COLO829 (cell line): ENCODE measurements at places on chromosomes 2 and 18.

- no peak for DNase-seq
These were observed 6.4 kb upstream of the SH3BP4 start for GRCh38 chr2:234945339-234945873.

DNA sequence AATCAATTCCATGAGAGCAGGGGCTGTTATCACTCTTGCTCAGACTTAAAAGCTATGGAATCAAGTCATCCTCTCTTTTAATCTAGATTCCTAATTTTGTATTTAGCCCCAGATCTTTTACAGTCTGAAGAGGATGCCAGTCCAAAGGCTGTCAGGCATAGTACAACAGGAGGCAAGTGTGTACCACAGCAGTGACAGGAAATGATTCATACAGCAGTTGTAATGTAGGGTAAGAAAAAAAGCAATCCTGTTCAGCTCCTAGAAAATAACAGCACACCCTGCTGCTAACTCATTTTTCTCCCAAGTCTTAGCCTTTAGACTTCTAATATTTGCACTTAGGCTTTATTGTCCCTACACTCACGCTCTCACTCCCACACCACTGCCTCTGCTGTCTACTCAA, 127.8 kb upstream of the SYT4 start:
- peak; percentile 2 for DNase-seq

DNA sequence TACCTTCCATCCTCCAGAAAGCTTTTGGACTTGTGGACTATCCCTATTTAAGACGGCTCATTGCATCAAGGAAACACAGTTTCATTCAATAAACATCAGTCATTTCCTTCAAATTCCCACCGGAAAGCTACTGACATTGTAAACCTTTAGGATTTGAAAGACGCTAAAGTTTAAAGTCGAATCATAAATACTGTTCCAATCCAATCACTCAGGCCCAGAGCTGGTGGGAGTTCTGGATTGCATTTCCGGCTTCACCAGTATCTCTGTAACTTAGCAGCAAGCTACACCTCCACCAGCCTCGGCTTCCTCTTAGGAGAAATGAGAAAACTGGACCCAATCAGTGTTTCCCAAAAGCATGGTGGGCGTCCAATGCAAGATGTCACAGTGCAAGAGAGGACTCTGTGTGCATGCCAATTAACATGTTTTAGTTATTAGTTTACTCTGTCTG, 1.6 kb downstream of the WDFY1 start:
- peak; percentile 78 for DNase-seq

- DNase-seq: no peak
These were observed 40.3 kb downstream of the CYB5A start for GRCh38 chr18:74251297-74252038.

GRCh38 chr2:158024288-158024898, 77.3 kb upstream of the UPP2 start:
- peak; percentile 37 for DNase-seq

- no peak for DNase-seq
These were observed 305.4 kb upstream of the RAB6C start for GRCh38 chr2:129673847-129674711.

- DNase-seq: no peak
These were observed 24.3 kb downstream of the DSC2 start for GRCh38 chr18:31077878-31078277.

- DNase-seq: no peak
These were observed 182.7 kb upstream of the GLI2 start for GRCh38 chr2:120552800-120553481.

GRCh38 chr18:53944721-53945120, 279.7 kb downstream of the MBD2 start:
- no peak for DNase-seq

- DNase-seq: peak; percentile 43
These were observed 30.0 kb downstream of the RNF125 start for GRCh38 chr18:32048507-32049091.

DNA sequence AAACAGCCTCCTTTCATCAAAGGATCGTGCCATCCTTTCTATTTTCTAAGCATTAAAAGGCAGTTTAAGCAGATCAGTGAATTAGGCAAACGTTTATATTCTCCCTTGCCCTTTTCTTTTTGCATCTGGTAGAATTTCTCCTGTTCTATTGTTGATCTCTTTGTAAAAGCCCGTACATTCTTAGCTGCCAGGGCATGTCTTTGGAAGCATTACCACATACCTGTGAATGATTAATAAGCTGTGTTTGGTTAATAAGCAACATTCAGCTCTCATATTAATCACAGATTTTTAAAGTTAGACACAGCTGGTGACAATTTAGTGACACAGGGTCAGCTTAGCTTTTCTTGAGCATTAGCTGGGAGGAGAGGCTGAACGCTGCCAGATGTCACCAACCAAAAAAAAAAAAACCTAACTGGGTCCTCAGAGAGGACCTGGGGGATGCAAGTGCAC, 33.8 kb upstream of the CYP1B1 start:
- DNase-seq: no peak

GRCh38 chr18:31857526-31858106, 85.3 kb downstream of the TRAPPC8 start:
- no peak for DNase-seq

- DNase-seq: peak; percentile 14
These were observed 15.7 kb downstream of the SOWAHC start for GRCh38 chr2:109629867-109630266.

DNA sequence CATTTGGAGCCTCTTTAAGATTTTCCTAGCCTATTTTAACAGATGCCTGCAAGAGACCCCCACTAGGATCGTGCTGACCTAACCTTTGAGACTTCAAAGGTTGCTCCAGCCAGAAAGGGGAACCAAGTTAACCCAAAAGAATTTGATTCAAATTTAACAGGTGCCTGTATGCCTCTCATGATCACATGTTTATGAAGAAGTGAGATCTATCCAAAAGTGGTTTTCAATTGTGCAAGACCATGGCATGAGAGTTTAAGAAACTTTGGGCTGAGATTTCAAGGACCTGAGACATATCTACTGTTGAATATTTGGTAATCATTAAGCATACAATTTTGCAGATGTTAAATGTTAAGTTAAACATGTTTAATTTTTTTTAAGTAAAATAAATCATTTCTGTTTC, 1.3 kb upstream of the RSAD2 start:
- no peak for DNase-seq

GRCh38 chr18:21110713-21111345, 784 bp downstream of the ROCK1 start:
- DNase-seq: no peak

- no peak for DNase-seq
These were observed 63.2 kb downstream of the CEP192 start for GRCh38 chr18:13054336-13054735.

- no peak for DNase-seq
These were observed 93.8 kb upstream of the DNAJC10 start for GRCh38 chr2:182622231-182622630.

DNA sequence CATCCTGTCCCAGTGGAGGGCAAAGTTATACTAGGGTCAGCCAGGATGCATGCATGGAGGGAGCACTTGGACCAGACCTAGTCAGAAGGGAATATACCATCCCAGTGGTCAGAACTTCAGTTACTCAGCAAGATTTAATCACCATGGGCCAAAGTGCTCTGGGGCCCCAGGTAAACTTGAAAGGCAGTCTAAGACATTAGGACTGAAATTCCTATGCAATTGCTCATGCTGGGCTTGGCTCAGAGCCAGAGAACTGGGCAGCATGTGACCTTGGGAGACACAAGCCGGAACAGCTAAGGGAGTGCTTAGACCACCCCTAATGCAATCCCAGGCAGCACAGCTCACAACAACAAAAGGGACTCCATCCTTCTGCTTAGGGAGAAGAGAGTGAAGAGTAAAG, 401.3 kb downstream of the KCNJ3 start:
- no peak for DNase-seq

- DNase-seq: no peak
These were observed 76.9 kb downstream of the MC4R start for GRCh38 chr18:60295674-60296073.

DNA sequence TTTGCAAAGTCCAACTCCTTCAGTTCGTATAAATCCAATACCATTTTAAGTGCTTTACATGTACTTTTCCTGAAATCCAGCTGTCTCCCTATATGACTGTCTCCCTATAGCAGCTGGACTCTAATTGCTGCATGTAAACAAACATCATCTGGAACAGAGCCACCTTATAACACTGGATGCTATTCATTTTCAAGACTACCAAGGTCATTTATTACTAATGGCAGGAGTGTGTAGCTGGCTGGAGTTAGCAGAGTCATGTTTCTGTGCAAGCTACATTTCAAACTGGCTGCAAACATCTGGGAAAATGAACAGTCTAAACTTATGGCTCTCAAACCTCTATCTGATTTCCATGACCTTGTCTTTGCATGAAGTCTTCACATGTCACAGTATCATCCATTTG, 575.2 kb downstream of the PIK3C3 start:
- DNase-seq: no peak

DNA sequence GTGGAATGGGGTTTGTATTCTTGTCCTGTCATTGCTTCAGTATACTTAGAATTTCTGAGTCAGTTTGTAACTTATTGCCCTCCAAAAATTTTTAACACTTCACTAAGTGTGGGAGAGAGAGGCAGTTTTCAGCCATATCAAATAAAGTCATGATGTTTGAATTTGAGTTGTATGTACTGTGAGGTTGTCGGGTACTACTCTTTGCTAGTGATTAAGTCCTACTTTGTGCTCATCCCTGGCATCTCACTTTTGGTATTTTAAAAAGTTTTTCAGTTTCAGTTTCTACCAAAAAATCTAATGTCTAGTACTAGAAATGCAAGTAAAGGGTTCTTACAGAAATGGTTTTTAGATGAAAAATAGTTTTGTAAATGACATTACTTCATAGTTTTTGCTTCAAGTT, 40.7 kb downstream of the EIF5B start:
- no peak for DNase-seq

GRCh38 chr18:74623047-74623816, 25.6 kb downstream of the ZNF407 start:
- DNase-seq: no peak

DNA sequence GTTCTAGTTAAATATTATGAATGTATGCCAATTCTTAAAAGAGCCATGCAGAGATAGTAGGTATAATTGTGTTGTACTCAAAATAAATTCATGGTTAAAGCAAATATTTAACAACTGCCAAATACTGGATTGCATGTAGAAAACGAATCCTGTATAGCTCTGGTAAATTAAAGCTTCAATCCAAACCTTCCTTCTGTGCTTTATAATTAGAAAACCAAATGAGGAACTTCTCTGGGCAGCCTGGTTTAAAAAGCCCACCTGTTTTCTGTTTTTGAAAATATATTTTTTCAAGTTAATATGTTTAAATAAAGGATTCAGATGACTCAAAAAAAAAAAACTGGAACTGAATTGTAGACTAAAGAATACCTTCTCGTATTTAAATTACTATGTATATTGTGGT, 48.3 kb upstream of the ITGA4 start:
- no peak for DNase-seq

DNA sequence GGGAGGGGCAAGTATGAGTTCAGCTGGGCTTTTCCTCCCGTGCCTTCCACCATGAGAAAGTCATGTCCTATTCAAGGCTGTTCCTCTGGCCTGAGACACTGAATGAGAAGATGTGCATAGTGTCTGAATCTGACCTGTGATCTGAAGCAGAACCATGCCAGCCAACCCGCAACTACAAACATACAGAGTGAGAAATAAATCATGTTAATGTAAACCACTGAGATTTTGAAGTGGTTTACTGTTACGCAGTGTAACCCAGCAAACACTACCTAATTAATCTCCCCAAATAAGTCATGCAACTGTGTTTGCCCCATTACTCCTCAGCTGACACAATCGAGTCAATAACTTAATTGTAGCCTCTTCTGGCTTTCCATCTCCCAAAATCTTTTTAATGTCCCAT, 49.2 kb downstream of the METTL4 start:
- no peak for DNase-seq

GRCh38 chr2:131646669-131647297, 119.1 kb downstream of the CCDC74A start:
- DNase-seq: no peak

GRCh38 chr2:47225061-47225783, 70.1 kb upstream of the STPG4 start:
- no peak for DNase-seq

DNA sequence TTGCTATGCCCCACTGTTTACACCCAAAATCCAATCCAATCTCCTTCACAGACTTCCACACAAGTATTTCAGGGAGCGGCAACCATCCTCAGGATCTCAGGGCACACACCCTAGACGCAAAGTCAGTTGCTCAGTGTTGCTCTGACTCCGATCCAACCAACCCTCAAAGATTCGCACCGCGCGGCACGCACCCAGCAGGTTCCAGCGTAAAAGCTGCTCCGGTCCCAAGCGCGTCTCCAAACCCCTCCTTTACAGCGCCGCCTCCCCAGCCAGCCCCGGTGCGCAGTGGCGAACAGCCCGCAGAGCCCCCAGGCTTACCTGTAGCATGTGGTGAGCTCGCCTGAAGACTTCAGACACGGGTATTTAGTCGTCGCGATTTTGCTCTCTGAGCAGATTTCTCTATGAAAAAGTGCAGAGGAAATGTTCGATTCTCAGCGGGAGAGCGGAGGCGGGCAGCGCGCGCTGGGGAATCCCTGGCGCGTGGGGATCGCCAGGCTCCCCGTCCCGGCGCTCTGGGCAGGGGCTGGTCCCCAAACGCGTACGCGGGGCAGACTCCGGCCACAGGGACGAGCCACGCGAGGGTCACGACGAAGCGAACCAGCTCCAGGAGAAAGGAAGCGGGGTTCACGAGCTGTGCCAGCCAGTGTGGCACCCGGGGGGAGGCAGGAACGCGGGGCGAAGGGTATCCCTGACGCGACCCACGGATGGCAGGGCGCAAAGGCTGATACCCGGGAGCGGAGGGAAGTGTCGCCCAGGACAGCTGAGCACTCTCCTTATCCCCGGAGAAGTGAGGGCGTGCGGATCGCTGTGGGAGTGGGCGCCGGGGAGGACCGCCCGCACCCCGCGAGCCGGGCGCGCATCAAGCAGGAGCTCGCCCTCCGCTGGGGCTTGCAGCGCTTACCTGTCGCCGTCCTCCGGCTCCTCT, 650 bp downstream of the CCBE1 start:
- DNase-seq: no peak

- DNase-seq: no peak
These were observed 165.6 kb downstream of the INHBB start for GRCh38 chr2:120511536-120511935.

GRCh38 chr2:99340669-99341236, 3.6 kb downstream of the EIF5B start:
- DNase-seq: no peak

- no peak for DNase-seq
These were observed 199.3 kb downstream of the MTX2 start for GRCh38 chr2:176468457-176469113.

DNA sequence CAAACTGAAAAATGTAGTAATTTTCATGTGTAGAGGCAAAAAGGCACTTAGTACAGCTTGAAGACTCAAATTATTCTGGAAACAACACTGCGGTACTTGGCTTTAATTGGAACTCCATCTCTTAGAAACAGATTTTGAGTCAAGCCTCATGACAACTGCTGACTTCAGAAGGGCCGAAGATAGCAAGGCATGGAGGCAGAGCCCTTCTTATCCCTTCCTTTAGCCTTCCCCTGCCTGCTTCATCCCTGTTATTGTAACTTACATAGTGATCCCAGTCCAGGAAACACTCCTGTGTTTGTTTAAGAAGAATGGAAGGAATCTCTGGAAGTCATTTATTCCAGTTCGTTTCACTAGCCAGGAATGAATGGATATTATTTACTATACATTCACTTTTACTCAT, 110.9 kb upstream of the FAM98A start:
- no peak for DNase-seq
